MG63 (cell line): ENCODE measurements at places on chromosomes 12 and 14. TPM values are rescaled to one million over a fixed set of nuclear protein-coding genes. Genes with fewer than 3 reads are reported as not detected.

PAX9 gene
- total RNA-seq, result 0.99 and 1.2 TPM in 2 replicates

GXYLT1 gene
- 7.8 and 14.4 TPM in 2 replicates for total RNA-seq

TSPAN8 gene
- total RNA-seq, result not detected in 2 replicates

FOXA1 gene
- total RNA-seq, result 0.64 TPM in 1 of 2 replicates, not detected in the other

SERPINA4 gene
- not detected in 2 replicates for total RNA-seq

TBK1 gene
- total RNA-seq, result 11.6 and 22.6 TPM in 2 replicates

TAS2R19 gene
- not detected in 2 replicates for total RNA-seq

RNF41 gene
- 51.6 and 107 TPM in 2 replicates for total RNA-seq
